Nephron progenitor cell (in vitro differentiated cells): ENCODE measurements at places on chromosomes 6 and 20.

DNA sequence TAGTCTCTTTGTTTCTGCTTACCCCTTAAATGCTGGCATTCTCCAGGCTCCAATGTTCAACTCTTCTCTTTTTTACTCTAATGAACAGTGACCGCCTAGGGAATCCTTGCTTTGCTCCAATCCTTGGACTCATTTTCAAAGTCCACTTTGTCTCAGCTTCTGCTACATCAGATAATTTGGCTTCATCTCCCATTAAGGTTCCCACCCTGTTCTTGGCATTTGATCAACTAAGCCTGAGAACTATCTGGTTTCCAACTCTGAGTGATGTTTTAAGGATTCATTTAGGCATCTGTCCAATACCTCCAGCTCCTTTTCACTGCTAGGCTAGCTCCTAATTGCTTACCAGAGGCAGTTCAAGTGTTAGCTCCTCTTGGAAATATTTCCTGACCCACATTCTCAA lies 64.9 kb downstream of the ME1 start:
- DNase-seq: no peak

DNA sequence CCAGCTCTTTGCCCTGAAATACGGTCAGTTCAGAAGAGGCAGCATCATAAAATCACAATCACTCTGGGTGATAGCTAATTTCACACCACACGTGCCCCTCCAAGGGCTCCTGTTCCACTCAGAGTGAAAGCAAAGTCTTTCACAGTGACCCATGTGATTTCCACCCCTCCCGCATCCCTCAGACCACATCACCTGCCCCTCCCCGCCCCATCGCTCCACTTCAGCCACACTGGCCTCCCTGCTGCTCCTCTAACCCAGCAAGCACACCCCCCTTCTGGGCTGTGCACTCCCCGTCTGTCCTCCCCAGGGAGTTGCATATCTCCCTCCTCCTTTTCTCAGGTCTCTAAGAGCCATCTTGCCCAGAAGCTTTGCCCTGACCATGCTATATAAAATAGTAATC lies 74.5 kb downstream of the PSMG4 start:
- DNase-seq: no peak

- DNase-seq: no peak
Measured at GRCh38 chr6:42190554-42191183, 4.1 kb downstream of the GUCA1B start.

GRCh38 chr6:133467982-133468380 lies 226.8 kb downstream of the EYA4 start:
- no peak for DNase-seq

GRCh38 chr6:26065952-26066380 lies 21.3 kb upstream of the HFE start:
- peak; percentile 44 for DNase-seq

DNA sequence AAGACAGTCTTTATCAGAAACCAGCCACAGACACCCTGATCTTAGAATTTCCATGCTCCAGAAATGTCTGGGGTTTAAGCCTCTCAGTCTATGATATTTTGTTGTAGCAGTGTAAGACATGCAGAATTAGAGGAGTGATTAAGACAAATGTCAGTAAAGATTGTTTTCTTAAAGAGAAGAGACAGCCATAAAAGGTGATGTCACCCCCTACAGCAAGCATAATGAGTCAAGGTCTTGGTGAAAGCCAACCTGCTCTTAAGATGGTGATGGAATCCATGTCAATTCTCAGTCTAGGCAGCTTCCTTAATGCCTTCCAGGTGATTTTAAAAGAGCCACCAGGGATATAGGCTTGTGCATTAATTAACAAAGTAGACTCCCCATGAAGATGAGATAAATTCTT lies 849.9 kb upstream of the EPHA7 start:
- no peak for DNase-seq

- peak; percentile 92 for DNase-seq
Measured at GRCh38 chr6:62285612-62286469, at the start of gene KHDRBS2. Gene KHDRBS2, minus strand, starts transcription at chr6:62286225.
